ENCODE measurements at places on chromosomes 11 and 22.

DNA sequence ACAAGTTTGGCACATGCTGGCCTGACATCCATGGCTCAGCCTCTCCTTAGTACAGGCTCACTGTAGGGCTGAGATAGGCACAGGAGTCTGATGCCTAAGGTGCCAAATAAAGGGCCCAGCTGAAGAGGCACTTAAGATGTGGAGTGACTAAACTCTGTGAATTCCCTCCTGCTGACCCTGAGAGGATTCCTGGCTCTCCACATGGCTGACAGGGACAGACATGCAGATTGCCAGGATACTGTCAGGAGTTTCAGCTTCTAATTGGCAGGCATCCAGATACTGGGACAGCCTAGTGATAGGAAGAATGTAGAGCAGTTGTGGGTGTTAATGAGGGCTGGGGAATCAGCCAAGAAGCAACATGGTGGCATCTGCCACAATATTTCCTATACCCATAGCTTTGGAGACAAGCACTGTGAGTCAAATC is 558.7 kb downstream of the INSC start:
- H3K36me3 ChIP-seq = no peaks in the 10 kb centered on the region
- no peaks in the 10 kb centered on the region for H3K4me1 ChIP-seq

- no peak for DNase-seq
- H3K27ac ChIP-seq = no peak overlapping the region
- no peaks in the 10 kb centered on the region for H3K36me3 ChIP-seq
- H3K4me1 ChIP-seq = no peaks in the 10 kb centered on the region
Measured at GRCh38 chr22:29213493-29213892, 7.8 kb downstream of the EMID1 start.

DNA sequence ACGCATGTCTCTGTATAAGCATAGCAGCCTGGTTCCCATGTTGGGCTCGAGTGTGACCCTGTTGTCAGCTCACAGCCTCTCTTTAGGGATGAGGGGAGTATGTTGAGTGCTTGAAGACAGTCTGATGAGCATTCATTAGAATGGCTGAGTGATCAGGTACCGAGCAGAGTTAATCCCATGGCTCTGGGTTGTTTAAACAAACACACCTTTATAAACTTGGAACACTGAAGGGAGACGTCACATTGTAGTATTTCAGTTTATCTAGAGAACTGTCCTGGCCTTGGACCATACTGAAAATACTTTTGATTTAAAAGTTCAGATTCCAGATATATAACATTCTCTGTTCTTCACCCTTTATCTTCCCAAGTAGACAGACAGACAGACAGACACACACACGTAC is 76.0 kb downstream of the TEAD1 start:
- DNase-seq = no peak
- no peaks in the 10 kb centered on the region for H3K4me1 ChIP-seq
- H3K27me3 ChIP-seq = no peaks in the 10 kb centered on the region
- H3K36me3 ChIP-seq = no peaks in the 10 kb centered on the region

- H3K4me1 ChIP-seq = no peaks in the 10 kb centered on the region
- no peaks in the 10 kb centered on the region for H3K36me3 ChIP-seq
- no peak overlapping the region for H3K27ac ChIP-seq
- H3K27me3 ChIP-seq = no peaks in the 10 kb centered on the region
- no peak for DNase-seq
Measured at GRCh38 chr11:21307874-21308273, 638.5 kb downstream of the NELL1 start.

GRCh38 chr11:112226831-112227401 is 688 bp downstream of the PTS start:
- H3K4me1 ChIP-seq = no peaks in the 10 kb centered on the region
- no peaks in the 10 kb centered on the region for H3K36me3 ChIP-seq
- peak overlapping the region; percentile 64 for H3K4me3 ChIP-seq
- DNase-seq = no peak

Data from aorta (tissue), 5 donors.